ENCODE measurements at places on chromosomes 2 and 18. TPM values are rescaled to one million over a fixed set of nuclear protein-coding genes. Genes with fewer than 3 reads are reported as not detected.

DNA sequence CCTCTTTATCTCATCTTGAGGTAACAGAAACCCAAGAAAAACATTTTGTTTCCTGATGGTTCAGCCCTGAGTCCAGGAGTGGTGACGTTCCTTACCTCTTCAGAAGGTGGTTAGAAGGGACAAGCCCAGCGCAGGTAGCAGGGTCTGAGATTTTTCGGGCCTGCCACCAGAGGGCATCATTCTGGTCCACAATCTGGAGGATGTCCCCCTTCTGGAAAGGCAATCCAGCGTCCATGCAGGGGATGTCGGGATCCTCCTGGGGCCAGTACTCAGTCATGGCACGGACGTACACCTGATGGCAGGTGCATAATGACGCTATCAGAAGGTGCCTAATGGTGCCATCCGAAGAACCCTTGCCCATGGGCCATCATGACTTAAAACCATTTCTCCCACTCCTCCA is 17.7 kb downstream of the MPP4 start:
- no peak for DNase-seq

- no peak for DNase-seq
Measured at GRCh38 chr18:29169599-29169998, 992.7 kb upstream of the CDH2 start.

- DNase-seq, result no peak
Measured at GRCh38 chr18:76212960-76213359, 282.1 kb downstream of the ZNF516 start.

DNA sequence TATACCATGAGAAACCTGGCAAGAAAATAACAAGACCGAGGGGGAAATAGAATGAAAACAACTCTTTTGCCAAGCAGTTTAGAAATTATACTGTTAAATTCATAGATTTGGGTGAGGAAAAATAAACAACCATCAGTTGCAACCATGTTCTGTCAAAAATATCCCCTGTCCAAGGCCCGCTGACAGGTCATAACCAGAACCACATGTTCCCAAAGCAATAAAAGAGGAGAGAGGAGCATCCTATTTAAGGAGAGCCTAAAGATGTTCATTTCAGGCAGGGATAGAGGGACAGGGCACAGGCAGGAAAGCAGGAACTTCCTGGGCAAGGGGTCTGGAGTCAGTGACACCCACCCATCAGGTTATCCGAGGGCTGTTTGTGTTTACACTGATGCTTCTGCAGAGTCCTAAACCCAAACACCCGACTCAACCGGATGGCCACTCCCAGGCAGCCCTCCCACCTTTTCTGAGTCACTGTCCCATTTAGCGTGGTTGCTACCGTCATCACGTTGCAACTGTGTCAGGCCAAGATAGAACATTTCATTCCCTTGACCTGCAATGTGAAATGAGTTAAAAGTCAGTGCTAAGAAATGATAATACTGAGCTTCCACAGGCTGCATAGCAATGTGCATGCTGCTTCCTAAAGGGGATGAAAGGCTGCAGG is 468.3 kb upstream of the RAB12 start:
- no peak for DNase-seq

DNA sequence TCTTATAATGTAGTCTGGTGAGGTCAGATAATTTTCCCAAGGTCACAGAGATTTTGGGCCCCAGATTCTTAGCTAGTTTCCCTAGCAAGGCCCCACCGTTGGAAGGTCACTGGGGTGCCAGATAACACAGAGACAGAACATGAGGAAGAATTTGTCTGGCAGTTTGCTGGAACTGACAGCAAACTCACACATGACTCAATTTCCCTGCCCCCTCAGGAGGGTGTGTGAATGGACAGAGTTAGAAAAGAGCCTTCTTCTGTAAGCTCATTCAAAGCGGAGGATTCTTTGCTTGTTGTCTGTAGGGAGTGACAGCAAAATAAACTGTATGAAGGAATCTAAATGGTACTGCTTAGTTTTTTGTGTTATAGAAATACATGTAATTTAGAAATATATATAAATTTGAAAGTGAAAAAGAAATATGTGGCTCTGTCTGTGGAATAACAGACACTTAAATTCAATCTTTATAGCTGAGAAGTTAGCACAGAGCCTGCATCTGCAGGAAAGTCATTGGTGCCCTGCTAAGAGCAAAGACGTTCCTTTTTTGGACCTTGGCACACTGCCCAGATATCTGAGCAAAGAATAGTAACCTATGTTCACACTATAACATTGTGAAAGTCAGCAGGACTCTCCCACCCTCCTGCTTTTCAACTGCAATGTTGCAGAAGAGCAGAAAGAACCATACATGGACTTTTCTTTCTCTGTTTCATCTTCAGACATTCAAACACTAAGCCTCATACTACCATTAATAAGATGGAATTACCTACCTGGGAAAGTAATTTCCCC is 2.1 kb downstream of the MDH1 start:
- DNase-seq, result no peak

DNA sequence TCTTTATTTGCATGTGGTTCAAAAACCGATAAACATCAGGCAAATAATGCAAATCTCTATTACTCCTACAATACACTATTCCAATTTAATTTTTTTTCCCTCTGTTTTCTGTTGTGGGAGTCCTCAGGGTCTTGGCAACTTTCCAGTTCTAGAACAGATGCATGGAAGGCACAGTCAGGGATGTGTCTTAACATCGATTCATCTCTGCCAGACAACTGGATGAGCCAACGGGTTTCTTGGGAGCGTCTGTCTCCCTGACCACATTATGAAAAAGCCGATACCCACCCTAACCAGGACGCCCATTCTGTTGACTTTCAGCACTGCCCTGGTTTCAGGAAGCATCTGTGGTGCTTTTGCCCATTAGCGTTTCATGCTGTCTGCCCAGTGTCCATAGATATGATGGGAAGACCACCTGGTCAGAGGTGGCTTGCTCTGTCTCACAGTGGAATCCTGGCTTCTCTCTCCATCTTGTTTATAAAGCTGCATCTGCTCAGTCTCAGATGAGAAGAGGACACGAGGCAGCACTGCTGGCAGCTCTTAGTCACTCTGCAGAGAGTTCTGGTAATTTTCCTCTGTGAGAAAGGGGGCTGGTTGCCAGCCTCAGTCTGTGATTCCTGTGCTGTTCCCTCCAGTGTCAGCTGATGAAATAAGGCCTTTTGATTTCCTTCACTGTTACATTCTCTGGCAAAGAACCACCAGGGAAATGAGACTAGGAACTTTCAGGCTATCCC is 57.9 kb upstream of the KCNE4 start:
- DNase-seq, result peak; percentile 42

GRCh38 chr18:79819968-79820351 is 22.2 kb downstream of the KCNG2 start:
- no peak for DNase-seq

DNA sequence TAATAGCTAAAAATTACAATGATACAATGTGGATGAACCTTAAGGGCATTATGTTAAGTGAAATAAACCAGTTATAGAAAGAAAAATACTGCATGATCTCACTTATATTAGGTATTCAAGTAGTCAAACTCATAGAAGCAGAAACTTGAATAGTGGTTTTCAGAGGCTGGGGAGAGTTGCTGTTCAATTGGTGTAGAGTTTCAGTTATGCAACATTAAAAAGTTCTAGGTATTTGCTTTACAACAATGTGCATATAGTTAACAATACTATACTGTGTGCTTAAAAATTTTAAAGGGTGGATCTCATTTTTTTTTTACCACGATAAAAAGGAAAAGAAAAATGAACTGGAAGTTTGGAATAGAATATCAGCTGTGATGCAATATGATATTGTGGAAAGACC is 479.1 kb downstream of the SPAG16 start:
- DNase-seq, result no peak

GRCh38 chr2:188623995-188624643 is 332.4 kb downstream of the GULP1 start:
- DNase-seq, result no peak

GRCh38 chr2:68103709-68104055 is 40.9 kb upstream of the C1D start:
- DNase-seq, result no peak

GRCh38 chr2:187102381-187102780 is 253.4 kb upstream of the ZSWIM2 start:
- DNase-seq, result no peak

GRCh38 chr2:233441161-233442027 is 87.1 kb downstream of the DGKD start:
- DNase-seq, result no peak

The PLB1 gene
- total RNA-seq, result 1.2 TPM

The ATP6V1B1 gene
- total RNA-seq, result 0.81 TPM

The NEDD4L gene
- 95.9 TPM for total RNA-seq

The IL1RL1 gene
- 4.7 TPM for total RNA-seq
